Central memory CD8-positive, alpha-beta T cell (primary cell): ENCODE measurements at places on chromosomes 2 and 18.

DNA sequence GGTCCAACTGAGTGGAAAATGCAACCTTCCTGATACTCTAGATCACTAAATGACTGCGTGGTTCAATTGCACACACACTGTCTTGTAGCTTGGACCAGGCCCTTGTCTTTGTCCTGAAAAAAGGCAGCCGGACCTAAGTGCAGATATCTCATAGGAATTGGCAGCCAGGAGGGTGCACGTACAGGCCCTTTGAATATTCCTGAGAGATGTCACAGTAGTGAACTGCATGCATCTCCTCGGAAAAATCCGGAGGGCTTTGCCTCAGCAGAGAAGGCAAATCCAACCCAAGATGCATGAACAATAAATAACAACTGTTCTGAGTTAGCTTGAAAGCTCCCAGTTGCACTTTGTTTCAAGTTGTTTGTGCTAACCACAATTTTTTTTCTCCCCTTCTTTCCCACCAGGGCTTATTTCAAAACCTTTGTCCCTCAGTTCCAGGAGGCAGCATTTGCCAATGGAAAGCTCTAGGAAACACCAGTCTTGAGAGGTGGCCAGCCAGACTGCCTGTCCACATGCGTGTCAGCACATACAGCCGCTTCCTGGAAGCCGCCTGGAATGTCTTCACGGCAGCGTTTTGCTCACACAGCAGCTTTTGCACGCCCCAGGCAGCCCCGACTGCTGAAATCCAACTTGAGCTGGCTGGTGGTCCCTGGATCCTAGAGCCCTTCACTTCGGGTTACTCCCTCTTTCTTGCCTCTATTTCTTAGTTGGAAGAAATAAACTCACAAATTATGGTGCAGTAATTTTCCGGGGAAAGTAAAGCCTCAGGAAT lies 54.4 kb upstream of the FOSL2 start:
- no peak for DNase-seq

GRCh38 chr2:168392024-168392423 lies 64.0 kb upstream of the CERS6 start:
- DNase-seq, result no peak

- DNase-seq, result no peak
Observed at GRCh38 chr2:182448371-182448770, 21.5 kb upstream of the PDE1A start.

DNA sequence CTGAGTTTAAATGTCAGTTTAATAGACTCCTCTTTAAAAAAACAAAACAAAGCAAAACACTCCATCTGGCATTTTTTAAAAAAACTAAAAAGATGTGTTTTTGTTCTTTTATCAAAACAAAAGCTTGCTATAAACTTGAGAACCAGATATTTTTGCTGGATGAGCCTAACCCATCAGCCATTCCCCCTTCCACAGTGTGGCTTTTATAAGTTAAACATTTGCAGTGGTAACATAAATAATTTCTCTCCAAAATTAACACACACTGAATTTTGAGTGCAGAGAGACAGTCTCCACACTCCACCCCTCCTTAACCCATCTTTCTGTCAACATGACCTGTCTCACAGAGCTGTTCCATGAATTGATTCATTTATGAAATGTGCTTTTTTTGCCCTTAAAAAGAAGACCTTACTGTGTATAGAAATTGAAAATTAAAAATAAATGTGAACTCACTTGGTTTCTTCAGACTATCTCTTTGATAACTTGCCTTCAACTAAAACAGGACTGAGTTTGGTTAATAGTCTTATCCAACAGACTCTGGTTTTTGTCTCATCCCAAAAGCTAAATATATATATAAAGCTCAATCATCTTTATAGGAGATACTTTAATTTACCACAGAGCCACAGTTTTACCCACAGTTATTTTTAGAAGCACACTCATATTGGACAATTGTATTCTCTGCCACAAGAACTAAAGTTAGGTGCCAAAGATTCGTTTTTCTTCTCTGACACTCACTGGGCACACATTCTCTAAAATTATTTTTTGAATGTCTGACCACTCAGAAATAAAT lies 64.8 kb upstream of the STK39 start:
- DNase-seq, result no peak

DNA sequence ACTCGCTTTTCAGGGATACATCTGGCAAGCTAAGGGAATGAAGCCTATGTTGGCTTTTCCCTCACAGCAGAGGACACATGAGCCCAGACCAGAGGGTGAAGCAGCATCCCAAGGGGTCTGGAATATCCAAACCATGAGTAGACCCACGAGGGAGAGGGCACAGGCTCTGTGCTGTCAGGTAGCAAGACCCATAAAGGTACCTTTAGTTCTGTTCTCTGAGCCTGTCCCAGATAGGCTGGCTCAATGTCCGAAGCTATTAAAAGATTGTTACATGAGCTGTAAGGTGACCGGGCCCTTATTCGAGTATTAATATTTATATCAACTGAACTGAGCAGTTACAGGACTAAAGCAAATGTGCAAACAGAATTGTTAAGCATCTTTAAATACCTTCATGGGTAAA lies 52.2 kb downstream of the TPGS2 start:
- no peak for DNase-seq

DNA sequence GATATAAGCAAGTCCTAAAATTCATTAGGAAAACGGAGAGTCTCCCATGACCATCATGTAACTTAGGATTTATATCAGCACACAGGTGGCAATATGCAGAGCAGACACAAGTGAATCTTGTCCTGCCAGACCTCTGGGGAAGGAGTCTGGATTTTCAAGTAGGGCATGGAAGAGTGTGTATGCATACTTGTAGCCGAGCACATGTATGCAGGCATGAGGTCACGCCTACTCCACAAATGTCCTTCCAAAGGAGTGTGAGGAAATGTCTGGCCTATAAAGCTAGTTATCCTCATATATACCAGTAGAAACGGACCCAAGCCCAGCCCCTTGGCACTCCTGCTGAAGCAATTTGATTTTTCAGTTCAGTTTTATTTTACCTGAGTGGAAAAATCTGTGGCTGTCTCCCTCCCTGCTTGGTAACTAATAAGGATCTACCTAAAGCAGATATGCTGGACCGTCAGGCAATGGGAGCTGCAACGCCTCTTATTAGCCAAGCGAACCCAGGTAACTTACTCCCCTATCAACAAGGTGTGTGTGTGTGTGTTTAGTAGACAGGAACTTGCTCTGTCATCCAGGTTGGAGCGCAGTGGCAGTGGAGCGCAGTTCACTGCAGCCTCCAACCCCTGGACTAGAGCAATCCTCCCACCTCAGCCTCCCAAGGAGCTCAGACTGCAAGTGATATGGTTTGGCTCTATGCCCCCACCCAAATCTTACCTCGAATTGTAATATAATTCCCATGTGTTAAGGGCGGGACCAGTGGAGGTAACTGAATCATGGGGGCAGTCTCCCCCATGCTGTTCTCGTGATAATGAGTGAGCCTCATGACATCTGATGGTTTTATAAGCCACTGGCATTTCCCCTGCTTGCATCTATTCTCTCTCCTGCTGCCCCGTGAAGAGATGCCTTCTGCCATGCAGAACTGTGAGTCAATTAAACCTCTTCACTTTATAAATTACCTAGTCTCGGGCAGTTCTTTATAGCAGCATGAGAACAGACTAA lies 2.8 kb downstream of the STAT1 start:
- DNase-seq, result no peak

DNA sequence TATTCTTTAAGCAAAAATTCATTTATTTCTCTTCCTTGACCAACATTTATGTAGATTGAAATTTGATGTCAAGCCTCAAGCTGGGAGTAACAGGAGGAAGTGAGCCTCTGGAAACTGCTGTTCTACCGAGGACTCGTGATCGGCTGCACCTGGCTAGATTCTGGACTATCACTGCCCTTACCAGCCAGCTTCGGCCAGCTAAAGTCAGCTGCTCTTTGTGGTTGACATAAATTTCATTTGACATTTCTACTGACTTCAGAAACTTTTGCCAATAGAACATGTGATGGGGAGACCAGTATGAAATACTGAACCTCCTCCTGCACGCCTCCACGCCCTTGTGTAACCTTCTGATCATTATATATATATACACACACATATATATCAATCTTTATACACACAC lies 74.2 kb upstream of the RGPD5 start:
- no peak for DNase-seq
